HFF-Myc (cell line): ENCODE measurements at places on chromosomes 5 and 9.

GRCh38 chr9:91073811-91074771 lies 272.5 kb downstream of the SYK start:
- no peak for DNase-seq

- no peak for DNase-seq
These were observed 185.1 kb upstream of the ELAVL2 start for GRCh38 chr9:24011009-24011717.

GRCh38 chr9:129148463-129149204 lies 29.4 kb downstream of the IER5L start:
- no peak for DNase-seq

- DNase-seq: no peak
These were observed 42.0 kb downstream of the NR3C1 start for GRCh38 chr5:143361438-143361837.

DNA sequence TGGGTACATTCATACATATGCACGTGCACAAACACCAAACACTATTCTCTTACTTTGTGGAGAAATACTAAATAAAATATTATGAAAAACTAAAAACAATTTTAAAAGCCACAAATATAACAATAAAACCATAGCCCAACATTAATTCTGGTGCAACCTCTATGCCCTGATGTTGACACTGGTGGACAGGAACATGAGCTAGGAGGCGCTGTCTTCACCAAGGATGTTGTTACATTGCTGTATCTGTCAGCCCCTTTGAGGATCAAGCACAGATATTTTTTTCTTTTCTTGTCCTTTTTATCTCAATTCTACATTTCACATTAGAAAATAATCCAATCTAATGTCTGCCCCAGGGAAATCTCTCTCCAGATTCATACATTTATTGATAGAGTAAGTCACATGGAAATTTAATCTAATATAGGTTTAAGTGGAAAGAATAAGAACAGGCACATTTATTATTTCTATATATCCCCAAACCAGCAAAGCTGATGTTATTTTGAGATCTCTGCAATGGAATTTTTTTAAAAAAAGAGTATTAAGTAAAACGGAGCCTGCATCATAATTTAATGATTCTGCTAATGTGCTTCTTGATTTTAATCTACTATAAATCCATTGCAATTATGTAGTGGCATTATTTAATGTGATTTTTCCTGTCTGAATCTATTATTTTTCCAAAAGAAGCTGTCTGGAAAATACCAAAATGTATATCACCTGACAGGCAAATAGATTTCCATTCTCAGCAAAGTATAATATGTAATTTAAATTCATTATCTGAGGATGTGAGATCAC lies 716.5 kb downstream of the MTRR start:
- no peak for DNase-seq

- DNase-seq: no peak
These were observed 84.7 kb downstream of the HSD17B3 start for GRCh38 chr9:96217294-96217707.

GRCh38 chr5:38843665-38844064 lies 2.1 kb upstream of the OSMR start:
- DNase-seq: no peak

- DNase-seq: no peak
These were observed 1.4 kb downstream of the TMEFF1 start for GRCh38 chr9:100474082-100474923.

DNA sequence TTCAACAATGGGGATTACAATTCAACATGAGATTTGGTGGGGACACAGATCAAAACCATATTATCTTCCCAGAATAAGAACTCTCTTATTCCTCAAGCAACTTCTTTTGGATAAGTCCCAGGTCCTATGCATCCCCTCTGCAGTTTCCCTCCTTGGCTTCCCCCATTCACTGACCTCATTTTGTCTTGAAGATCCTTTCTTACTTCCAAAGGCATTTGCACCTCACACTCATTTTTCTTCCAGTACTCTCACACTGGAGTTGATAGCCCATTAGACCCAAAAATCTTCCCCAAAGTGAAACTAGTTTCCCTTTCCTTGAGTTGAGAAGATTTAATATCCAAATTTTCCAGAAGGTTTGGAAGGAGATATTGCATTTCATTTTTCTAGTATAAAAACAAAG lies 178.0 kb upstream of the DAPK1 start:
- DNase-seq: no peak
